ENCODE measurements at places on chromosomes 6 and 20. TPM values are rescaled to one million over a fixed set of nuclear protein-coding genes. Genes with fewer than 3 reads are reported as not detected.

ADAT2 gene
- total RNA-seq: 4.4 TPM

MYL9 gene
- 170 TPM for total RNA-seq

ZCCHC3 gene
- total RNA-seq: 11.4 TPM

SLC17A2 gene
- total RNA-seq: not detected

ZNF334 gene
- total RNA-seq: 1.1 TPM

MYLK4 gene
- 0.16 TPM for total RNA-seq

ADGB gene
- total RNA-seq: not detected

LRRC73 gene
- under 0.01 TPM for total RNA-seq

RFX6 gene
- total RNA-seq: not detected

MYH7B gene
- total RNA-seq: 0.76 TPM

PKHD1 gene
- 2.2 TPM for total RNA-seq

CFAP206 gene
- total RNA-seq: 2.2 TPM

PRR18 gene
- under 0.01 TPM for total RNA-seq

CD40 gene
- 37.3 TPM for total RNA-seq

PTK6 gene
- not detected for total RNA-seq

CSNK2A1 gene
- 85.9 TPM for total RNA-seq

KIFC1 gene
- total RNA-seq: 126 TPM

TGM2 gene
- 444 TPM for total RNA-seq

CCM2L gene
- not detected for total RNA-seq

CABLES2 gene
- total RNA-seq: 5.2 TPM

FILIP1 gene
- total RNA-seq: 0.13 TPM

TMEM14B gene
- total RNA-seq: 48.9 TPM

LTB gene
- 2.0 TPM for total RNA-seq

WFDC6 gene
- not detected for total RNA-seq

HLA-DOB gene
- total RNA-seq: 0.16 TPM
